ENCODE measurements at places on chromosomes 3 and 15.

GRCh38 chr3:126147932-126148683, 32.3 kb downstream of the ALDH1L1 start:
- DNase-seq: no peak

- DNase-seq: no peak
These were observed 13.6 kb downstream of the ARL6 start for GRCh38 chr3:97778152-97778551.

DNA sequence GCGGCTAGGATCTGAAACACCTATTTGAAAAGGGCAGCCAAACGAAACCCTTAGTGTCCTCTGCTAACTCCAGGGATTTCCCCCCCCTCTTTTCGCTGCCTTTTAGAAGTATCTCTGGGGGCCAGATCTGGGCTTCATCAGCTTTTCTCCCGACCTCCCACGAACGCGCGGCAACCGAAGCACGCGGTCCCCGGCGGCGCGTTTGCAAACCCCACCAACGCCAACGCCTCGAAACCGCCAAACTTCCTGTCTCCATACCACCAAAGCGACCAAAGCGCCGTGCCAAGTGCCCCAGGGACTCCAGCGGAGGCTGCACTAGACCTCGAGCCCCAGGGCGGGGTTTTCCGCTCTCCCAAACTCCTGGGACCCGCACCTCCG, 155.8 kb upstream of the FRMD4B start:
- DNase-seq: no peak

- DNase-seq: no peak
These were observed 169.0 kb downstream of the SPATA16 start for GRCh38 chr3:172972067-172972466.

DNA sequence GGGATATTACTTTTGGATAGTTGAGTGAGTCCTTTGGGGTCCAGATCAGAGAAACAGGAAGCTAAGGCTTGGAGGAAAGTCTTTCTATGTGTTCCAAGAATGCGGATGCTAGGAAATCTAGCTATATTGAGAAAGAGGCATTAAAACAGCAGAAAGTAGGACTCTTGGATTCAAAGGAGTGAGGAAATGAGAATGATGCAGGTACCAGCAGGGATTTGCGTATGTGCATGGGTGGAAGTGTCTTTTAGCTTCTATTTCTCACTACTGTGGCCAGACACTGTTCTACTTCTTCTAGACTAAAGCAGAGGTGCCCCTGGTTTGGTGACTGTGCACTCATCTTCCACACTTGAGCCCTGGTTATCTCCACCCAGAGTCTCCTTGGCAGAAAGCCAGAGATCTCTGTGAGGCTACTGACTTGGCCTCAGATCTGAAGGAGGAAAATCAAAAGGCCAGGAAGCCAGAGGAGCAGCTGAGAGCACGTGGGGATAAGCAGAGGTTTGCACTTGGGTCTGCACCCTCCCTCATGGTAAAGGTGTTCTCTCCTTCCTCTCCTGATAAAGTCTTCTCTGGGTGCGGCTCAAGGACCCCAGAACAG, 44.3 kb downstream of the ATP2B2 start:
- no peak for DNase-seq

DNA sequence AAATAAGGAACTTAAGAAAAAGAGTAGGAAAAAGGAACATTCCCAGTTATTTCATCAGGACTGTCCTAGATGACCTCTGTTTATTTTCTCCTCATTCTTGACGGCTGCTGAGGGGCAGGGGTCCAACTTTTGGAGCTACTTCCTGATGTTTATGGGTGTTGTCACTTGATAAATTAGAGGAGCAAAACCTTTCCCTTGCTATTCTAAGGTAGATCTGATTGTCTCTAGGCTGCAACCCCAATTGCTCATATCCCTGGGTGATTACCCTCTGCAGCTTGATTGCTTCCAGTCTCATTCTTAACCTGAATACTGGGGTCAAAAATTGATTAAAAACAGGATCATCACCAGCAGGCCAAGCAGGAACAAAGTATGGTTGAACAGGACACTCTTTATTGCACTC, 311.0 kb upstream of the NDN start:
- DNase-seq: no peak

DNA sequence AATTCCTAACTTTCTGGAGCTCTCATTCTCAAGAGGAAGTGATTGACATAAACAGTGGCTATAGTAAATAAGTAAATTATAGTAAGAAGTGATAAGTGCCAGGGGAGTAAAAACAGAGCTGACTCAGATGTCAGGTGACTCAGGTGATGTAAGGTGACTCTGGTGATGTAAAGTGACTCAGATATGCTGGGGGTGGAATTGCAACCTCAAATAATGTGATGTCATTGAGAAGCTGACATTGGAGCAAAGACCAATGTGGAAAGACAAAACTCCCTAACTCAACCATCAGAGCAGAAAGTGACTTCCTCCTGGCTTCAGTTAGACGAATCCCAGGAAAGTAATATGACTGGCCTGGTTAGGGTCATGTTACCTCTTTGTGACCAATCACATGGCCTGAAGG, 144.2 kb upstream of the SNTN start:
- DNase-seq: no peak

Measured in activated naive CD8-positive, alpha-beta T cell treated with anti-CD3 and anti-CD28 coated beads for 36 hours (primary cell).